AG08396 (cell line): ENCODE measurements at places on chromosomes 3 and 15.

DNA sequence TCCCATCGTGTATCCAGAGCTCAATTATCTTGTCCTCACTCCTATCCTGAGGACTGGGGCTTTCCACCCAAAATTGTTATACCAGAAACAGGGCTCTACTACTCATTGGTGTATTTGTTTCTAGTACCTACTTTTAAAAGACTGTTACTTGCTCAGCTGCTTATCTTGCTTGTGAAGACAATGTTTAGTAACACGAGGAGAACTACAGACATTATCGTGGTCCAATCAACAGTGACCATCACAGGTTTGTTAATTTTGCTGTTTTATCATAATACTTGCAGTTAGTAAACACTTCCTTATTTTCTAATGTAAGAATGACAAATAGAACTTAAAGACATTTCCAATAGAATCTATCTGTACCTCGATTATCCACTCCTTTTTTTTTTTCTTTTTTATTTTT is 13.5 kb downstream of the LRCH3 start:
- DNase-seq = no peak

- DNase-seq = peak; percentile 15
Measured at GRCh38 chr3:74636981-74637380, 22.5 kb upstream of the CNTN3 start.

DNA sequence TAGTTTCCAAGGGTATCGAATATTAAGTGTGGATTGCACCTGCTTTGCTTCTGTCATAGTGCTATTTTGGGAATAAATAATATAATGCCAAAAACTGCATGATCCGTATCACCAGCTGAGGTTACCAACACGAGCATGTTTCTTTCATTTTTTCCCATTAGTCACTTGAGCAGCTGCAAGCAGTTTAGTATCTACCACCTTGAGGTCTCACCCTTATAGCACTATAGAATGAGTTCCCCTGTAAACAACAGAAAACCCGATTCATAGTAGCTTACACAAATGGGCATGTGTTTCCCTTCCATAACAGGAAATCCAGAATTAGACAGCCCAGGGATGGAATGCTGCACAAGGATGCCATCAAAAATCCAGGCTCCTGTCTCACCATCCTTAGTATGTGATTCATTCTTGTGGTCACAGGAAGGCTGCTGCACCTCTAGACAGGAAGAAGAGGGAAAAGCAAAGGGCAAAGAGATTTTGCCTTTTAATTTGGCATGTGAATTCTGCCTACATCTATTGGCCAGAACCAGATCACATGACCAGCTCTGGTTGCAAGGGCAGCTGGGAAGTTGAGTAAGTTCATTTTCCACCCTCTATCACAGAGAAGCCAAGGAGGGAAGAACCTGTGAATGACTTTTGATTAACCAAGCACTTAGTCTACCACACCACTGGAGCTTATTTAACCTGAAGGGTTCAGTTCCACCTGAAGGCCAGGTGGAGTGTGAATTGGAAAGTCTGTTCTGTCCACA is 91.3 kb upstream of the SLC25A36 start:
- no peak for DNase-seq

DNA sequence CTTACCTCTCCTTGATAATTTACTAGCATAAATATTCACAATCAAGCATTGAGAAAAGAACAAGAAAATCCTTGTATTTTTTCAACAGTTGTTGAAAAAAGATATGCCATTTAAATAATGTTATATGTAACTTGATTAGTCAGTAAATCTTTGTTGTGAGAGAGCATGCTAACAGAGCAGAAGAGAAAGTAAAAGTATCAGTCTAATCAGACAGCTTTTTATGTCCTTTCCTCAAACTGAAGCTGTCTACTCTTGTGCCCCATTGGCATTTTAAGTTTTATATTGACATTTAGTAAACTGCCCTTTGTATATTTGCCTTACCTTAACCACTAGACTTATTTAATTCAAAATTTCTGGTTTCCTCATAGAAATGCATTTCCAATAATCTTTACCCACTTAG is 668.7 kb downstream of the OTOL1 start:
- DNase-seq = no peak

DNA sequence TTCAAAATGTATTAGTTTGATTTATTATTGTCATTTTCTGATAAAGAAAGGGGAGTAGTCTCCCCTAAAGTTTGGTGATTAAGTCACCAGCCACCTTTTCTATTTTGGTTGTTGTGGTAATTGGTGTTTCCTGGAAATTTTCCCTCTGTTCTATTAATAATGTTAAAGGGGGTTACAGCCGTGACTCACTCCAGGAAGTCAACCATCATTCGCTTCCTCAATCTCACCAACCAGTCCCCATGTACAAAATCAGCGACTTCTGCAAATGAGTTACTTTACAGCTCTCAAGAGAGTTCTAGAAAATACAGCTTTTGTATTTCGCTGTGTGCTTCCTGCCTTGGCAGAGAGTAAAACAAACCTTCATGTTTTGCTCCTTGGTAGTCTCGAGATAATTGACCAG is 285.1 kb downstream of the LPP start:
- DNase-seq = no peak

DNA sequence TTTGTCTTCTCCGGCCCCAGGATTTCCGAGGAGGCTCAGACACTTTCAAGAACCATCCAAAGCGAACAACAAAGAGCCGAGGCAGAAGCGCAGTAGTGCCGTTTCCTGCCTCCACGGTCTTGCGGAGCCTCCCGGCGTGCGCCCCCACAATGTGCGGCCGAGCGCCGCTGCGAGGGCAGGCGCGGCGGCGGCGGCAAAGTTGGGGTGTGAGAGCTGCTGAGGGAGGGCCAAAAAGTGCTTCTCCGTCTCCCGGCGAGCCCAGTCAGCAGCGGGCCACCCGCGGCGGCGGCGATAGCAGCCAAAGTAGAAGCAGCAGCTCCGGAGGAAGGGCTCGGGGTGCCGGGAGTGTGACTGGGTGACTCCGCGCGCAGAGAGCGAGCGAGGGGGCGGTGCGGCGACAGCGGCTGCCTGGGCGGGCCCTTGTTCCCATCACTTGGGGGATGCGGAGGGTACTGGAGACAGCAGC is 749.1 kb downstream of the ROBO1 start:
- peak; percentile 66 for DNase-seq

- DNase-seq = no peak
Measured at GRCh38 chr15:81812456-81812855, 233.4 kb downstream of the MEX3B start.

DNA sequence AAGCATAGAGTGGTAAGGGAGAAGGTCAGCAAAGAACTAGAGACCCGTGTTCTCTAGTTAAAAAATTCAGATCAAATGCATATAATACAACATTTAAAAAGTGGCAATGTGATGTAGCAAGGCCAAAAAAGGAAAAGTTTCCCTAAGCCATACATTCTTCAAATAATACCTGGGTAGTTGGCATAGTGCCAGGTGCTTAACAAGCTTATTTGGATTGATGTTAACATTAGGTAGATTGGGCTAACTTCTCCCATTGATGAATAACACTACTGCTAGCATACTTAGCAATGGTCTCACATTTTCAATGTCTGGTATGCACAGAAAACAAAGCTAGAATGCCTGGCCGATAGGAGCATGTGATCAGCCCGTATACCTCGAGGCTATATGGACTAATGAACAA is 283.6 kb upstream of the RARB start:
- DNase-seq = no peak

- peak; percentile 17 for DNase-seq
Measured at GRCh38 chr3:179181021-179181472, 32.9 kb downstream of the PIK3CA start.

GRCh38 chr3:112531358-112531781 is 30.4 kb downstream of the ATG3 start:
- DNase-seq = peak; percentile 7

DNA sequence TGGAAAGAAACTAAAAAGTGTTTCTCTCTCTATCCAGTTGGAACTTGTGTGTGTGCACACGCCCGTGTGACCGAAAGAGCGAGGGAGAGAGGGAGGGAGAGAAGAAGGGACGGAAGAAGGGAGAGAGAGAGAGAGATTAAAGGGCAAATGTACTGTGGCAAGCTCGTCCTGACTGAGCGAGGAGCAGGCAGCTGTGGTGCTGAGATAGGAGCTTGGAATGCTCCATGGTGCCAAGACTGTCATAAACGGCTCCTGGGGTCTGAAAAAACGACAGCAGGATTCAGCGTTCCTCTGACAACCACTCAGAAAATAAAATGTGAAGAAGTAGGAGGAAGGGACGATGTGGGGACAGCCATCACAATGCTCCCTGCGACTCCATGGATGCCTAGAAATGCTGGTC is 276.0 kb downstream of the SV2B start:
- no peak for DNase-seq

GRCh38 chr15:95494971-95495541 is 835.4 kb upstream of the NR2F2 start:
- peak; percentile 26 for DNase-seq

- DNase-seq = peak; percentile 10
Measured at GRCh38 chr15:43828061-43828657, 1.4 kb downstream of the WDR76 start.

DNA sequence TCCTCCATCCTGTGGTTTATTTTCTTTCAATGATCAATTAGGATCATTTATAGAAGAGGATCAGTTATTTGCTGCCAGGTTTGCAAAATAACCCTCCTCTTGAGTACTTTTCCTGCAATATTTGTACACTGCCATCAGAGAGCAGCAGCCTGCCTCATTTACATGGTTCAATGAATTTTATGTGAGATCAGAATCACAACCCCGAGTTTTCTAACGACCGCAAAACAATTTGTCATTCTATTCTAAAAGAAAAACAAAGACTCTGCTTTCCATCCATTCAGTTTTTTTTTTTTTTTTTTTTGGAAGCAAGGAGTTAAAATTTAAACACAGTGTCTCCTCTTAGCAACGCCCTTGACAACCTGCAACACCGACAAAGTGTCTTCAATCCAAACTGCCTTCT is 146.9 kb downstream of the RAB11A start:
- DNase-seq = no peak

- DNase-seq = peak; percentile 33
Measured at GRCh38 chr3:33355611-33356010, 78.4 kb downstream of the FBXL2 start.

GRCh38 chr3:168070919-168071318 is 24.8 kb downstream of the GOLIM4 start:
- DNase-seq = no peak

DNA sequence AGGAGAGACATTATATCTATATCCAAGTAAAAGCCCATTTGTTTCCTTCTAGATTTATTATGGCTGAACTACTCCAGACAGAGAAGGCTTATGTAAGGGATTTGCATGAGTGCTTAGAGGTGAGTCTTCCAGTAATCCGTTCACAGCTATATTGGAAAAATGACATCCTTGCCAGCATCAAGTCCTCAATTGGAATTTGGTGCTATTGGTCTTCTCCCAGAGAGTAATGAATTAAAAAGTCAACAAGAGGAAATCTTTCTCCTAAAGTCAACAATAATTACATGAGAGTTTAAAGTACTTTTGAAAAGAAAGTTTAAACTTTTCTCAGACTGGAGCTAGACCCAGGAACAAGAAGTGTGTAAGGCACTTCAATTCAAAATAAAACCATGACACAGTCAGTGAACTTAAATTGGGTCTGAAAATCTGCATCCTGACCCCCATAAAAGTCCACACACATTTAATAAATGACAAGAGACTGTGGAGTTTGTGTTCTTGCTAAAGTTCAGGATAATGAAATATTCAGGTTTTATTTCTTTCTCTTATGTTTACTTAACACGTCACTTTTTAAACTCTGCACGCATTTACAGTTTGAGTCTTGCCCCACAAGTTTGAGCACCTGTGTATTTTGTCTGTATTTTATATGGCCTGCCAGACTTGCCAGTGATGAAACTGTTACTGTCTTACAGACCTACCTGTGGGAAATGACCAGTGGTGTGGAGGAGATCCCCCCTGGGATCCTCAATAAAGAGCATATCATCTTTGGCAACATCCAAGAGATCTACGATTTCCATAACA is 268.2 kb upstream of the UMPS start:
- DNase-seq = no peak

GRCh38 chr15:56965231-56966013 is 47.0 kb downstream of the TCF12 start:
- DNase-seq = no peak

- no peak for DNase-seq
Measured at GRCh38 chr3:13563911-13564310, 15.0 kb downstream of the FBLN2 start.

DNA sequence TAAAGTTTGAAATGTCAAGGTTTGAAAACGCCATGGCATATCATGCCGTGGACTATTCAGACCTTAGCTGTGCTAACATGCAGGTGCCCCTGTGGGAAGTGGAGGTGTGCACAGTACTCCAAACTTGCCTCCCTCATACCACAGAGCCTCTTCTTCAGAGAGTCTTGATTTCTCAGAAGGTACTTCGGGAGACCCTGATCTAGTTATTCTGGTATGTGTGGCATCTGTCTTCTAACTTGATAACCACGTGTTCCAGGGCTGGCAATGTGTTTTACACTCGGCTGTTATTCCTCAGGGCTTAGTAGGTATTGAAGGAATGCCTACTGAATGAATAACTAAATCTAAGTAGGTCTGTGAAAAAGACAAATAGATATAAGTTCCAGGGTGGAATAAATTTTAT is 309.9 kb downstream of the CLSTN2 start:
- DNase-seq = no peak

DNA sequence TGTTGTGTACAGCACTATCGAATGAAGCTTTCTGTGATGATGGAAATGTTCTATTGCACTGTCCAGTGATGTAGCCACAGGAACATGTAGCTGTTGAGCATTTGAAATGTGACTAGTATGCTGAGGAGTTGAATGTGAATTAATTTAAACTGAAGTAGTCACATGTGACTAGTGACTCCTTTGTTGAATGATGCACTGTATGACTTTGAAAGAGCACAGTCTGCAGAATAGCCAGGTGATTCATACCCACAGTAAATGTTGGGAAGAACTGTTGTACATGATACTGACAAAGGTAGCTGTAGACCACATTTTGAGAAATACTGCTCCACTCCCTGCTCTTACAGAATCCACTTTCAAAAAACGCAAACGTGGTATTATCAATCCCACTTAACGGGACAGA is 34.0 kb upstream of the ACTL6A start:
- DNase-seq = peak; percentile 18

DNA sequence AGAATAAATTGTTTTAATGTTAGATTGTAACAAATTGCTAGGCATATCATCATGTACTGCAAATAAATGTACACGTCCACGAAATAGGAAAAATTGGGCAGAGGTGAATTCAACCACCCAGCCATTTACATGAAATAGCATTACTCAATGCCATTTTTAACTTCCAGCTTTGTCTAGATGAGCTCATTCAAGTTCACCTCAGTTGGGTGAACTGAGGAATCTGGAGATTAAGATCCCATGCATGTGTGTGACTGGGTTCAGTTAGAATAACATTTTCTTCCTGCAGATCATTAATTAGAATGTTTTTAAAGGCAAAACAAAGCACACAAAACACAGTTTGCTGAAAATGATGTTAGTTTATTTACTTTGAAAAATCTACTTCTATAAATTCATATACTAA is 767.8 kb upstream of the GOLIM4 start:
- DNase-seq = no peak

DNA sequence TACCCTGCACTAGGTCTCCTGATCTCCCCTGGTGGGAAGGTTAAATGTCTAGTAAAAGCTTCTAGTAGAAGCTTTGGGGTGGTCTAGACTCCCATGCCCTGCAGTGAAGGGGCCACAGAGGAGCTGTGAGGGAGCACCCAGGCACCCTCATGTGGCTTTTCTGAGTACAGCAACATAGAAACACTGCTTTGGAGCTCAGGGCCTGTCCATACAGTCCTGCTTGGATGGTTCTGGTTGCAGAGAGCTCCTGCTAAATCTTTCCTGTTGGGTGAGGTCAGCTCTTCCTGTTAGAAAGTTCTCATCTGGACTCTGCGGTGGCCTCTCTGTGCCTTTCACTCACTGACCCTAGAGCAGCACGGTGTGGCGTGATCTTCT is 47.8 kb downstream of the GPD1L start:
- no peak for DNase-seq

- DNase-seq = peak; percentile 17
Measured at GRCh38 chr3:17645074-17645698, 97.2 kb downstream of the TBC1D5 start.
